ENCODE measurements at places on chromosomes 5 and 9.

DNA sequence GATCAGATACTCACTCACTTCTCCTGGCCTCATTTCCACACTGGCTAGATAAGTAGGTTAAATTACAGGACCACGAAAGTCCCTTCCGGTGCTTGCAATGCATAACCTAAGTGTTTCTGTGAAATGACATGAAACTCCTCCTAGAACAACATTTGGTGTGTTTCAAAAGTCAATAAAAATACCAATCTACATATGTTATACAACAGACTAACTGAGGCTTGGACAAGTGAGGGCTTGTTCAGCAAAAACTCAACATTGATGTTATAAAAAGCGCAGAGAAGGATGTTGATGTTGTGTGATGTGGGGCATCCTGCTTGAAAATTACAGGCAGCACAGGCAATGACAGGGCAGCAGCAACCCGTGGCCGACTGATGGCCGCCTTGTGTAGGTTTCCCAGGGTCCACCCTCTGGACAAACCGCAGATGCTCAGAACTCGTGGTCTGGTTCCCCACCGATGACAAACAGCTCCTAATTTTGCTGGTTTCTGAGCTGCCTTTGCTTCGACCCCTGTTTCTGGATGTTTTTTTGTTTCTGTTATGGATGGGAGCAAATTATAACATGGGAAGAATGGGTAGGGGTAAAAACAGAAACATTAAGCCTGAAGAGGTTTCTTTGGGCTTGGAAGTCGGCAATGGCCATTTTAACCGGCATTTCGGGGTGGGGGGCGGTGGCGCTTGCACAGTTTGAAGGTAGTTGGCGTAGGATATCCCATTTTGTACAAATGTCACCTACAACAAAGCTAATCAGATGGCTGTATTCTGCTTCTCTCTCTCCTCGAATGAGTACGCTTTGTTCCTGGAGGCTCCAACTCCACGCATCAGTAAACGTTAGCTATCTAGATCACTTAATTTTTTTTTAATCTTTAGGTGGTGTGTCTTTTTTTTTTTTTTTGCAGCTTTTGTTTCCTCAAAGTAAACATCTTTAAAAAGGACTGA is 116.1 kb downstream of the PDZD2 start:
- no peak for DNase-seq

DNA sequence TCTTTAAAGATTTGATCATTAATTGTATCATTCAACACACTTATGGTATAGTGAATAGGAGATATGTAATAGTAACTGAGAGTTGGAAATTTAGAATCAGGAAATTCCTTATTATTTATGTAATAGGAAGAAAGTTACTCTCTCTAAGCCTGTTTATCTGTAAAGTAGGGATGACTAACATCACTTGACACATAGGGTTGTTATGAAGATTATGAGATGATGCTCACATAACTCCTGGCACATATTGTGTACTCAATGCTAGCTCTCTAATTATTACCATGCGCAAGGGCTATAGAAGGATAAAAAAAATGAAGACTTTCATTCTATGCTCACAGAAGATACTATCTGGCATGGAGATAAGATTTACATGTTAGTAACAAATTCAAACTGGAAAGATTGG is 149.9 kb downstream of the ISOC1 start:
- no peak for DNase-seq

DNA sequence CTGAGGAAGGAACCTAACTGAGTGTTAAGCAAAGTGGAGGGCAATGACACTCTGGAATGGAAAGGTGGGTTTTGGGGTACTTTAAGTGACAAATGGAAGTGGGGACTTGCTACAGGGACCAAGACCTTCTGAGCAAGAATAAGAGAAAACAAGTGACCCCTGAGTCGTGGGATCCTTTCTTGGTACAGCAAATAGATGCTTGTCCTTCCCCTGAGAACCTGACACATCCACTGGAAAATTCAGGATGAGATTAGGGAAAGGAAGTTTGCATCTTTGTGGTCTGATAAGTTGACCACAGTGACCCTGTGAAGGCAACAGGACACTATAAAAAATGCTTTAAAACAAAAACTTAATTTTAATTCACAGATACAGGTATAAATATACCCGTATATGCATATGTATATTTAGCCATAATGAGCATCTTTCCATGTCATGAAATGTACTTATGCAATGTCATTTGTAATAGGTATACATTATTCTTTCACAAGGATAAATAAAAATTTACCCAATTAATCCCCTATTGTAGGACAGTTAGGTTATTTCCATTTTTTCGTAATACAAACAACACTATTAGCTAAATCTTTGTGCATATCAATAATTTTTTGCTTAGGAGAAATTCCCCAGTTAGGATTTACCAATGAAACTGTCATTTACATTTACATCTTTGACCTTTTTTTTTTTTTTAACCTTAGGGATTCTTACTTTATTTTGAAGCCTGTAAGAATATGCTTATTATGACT is 2.0 kb upstream of the IRF1 start:
- DNase-seq, result no peak

- no peak for DNase-seq
Measured at GRCh38 chr5:101435768-101436167, 532.7 kb upstream of the ST8SIA4 start.

- no peak for DNase-seq
Measured at GRCh38 chr5:143196601-143197259, 206.8 kb downstream of the NR3C1 start.

- DNase-seq, result no peak
Measured at GRCh38 chr5:80219391-80219790, 36.5 kb downstream of the SERINC5 start.

DNA sequence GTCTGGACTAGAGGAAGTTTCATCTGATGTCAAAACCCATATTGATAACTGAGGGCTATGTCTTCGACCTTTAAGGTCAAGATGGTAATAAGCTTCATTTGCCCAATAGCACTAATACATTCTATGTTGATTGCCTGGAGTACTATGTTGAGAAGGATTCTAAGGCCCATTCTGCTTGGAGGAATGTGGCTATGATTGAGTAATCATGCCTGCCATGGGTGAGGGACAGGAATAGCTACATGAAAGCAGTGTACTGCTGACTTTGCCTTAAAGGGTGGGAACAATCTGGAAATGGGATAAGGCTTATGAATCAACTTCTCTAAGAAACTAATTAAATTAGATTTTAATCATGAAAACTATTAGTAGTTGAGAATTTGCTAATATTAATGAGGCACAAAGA is 13.6 kb downstream of the NNT start:
- no peak for DNase-seq

DNA sequence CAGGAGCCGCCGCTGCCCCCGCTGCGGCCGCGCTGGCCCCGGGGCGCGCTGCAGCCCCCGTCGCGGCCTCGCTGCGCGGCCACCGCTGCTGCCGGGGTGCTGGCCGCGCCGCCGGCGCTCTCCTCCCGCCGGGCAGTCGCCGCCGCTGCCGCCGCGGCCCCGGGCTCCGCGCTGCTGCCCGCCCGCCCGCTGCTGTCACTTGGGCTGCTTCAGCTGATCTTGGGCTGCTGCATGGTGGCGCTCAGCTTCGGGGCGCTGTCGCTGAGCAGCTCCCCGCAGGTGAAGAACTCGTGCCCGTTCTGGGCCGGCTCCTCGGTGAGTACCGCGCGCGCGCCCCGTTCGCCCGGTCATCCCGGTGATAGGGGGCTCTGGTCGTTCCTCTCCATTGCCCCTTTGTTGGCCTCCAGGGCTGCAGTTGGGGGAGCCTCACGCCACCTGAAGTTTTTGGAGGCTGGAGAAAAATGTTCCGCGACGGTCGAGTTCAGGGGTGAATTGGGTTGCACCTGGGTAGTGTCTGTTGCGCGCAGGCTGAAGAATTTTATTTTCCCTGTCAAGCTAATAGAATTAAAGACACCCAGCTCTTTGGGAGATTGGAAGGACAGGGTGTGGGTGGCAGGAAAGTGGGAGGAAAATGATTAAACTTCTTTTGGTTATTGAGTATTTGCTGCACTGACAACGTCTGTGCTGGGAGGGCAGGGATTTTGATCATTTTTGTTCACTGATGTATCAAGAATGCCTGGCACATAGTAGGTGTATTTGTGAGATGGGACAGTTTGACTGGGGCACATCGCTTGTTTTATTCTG is 596 bp downstream of the ENTREP1 start:
- DNase-seq, result no peak

- DNase-seq, result no peak
Measured at GRCh38 chr5:168482361-168482760, 3.9 kb upstream of the RARS1 start.

- no peak for DNase-seq
Measured at GRCh38 chr9:93952119-93952783, 2.9 kb downstream of the BARX1 start.

- DNase-seq, result no peak
Measured at GRCh38 chr5:74156728-74157383, 483.7 kb downstream of the ENC1 start.

DNA sequence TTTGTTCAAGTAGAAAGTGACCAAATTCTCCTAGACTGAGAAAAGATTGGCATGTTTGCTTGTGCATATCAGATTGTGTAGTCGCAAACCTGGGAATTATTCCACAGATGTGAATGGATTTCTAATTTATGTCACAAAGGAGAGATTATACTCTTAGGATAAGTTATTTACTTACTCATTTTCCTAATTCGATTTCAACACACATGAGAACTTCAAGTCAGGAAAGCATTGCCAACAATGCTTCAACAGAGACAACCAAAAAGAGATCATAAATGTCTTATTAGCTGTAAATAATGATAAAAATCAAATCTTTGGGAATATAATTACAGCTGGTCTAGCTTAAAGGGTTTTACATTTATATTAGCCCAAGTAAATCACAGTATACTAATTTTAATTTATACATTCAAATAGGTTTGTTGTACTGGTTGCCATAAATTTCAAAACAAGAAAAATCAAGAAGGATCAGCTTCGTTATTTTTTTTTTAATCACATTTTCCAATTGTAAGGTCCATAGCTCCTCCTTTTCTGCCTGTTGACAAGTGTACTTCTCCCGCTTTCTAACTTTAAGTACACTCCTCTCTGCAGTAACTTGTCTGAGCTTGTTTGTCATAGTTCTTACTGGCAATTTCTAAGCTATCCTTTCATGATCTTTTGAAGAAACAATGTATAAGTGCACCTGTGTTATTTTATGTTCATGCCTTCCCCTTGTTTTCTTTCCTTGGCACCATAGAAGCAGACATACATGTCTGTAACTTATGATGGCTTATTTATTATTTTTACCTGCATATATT is 246.6 kb downstream of the DEPDC1B start:
- no peak for DNase-seq

DNA sequence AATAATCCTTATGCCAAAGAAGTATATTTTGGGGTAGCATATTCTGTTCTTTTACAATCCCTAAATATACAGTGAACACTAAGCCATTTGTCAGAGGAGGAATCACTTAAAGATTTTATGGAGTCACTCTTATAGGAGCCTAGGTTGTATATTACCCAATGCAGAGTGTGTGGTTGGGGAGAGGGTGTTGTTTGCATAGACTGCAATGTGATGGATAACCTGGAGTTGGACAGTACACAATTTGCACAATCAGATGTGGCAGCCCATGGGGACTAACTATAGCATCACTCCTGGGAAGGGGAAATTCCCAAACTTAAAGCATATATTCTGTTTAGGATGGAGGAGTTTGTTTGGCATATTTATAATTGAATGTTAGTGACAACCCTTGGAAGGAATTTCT is 9.6 kb upstream of the NDFIP1 start:
- no peak for DNase-seq

GRCh38 chr5:35799181-35799580 is 57.5 kb upstream of the IL7R start:
- DNase-seq, result no peak

DNA sequence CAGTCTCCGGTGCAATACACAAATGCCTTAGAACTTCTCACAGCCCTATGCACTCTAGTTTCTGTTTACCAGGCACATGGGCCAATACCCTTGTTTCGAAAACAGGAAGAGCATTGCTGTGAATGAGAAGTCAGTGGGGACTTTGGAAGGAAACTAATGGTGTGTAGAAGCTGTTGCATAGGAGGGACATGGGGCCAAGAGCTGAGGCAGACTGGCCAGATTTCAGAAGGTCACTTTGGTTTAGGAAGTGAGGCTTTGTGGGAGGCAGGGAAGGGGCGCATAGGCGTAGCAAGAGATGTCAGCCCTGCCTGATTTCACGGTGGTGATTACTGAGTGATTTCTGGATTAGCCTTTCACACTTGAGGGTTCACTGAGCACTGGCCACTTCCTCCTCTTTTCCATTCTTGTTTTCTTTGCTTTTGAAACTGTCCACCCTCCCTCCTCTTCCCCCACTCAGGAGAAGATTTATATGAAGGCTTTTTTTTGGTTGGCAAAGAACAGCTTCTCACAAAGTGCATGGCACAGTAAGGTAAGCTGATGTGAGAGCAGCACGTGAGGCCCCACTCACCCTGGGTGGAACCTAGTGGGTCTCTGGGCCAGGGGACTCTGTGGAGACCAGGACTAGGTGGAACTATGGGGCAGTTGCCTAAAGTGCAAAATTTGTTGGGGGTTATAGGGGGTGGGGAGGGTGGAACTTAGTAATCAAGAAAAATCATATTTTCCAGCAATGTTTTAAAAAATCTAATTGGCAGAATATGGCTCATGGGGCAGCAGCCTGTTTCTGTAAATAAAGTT is 6.1 kb upstream of the TMEM252 start:
- no peak for DNase-seq

- no peak for DNase-seq
Measured at GRCh38 chr5:9775339-9775738, 145.2 kb upstream of the TAS2R1 start.

DNA sequence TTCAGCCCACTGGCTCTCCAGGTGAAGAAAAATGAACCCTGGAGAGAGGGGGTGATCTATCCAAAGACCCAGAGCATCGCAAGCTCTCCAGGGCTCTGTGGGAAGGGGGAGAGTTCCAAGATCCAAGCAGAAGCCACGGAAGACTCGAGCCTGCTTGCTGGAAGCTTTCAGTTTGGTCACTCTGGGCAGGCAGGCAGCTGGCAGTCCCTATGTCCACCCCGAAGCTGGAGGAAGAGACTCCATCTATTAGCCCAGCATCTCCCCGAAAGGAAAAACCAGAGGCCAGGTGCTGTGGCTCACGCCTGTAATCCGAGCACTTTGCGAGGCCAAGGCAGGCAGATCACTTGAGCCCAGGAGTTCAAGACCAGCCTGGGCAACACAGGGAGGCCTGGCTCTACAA is 10.7 kb upstream of the SPARC start:
- DNase-seq, result no peak

- no peak for DNase-seq
Measured at GRCh38 chr5:150601491-150602345, 38.7 kb upstream of the SYNPO start.

GRCh38 chr5:60826653-60827052 is 17.4 kb downstream of the ELOVL7 start:
- DNase-seq, result no peak

GRCh38 chr5:4196744-4197143 is 601.1 kb downstream of the IRX1 start:
- no peak for DNase-seq

- DNase-seq, result no peak
Measured at GRCh38 chr5:11174591-11174990, 413.6 kb upstream of the DAP start.

GRCh38 chr5:145947581-145947980 is 11.2 kb downstream of the SH3RF2 start:
- DNase-seq, result no peak

DNA sequence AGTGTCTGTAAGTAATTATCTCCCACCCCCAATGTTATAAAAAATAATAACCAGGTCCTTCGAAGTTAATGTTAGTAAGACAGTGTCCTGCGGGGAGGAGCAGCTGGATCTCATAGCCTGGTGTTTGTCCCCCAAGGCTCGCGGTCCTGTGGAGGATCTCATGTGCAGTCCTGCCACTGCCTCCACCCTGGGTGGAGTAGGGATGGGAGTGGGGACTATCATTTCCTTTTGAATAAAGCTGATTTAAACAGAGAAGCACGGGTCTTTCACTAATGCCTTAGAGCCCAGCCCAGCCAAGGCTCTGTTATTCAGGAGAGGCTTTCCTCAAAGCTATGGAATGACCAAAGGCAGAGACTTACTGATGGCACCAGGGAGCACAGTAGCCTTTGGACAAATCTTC is 40.2 kb downstream of the SUB1 start:
- DNase-seq, result no peak
